NCI-H1436 treated with DMSO at 0.1 percent for 48 hours (cell line): ENCODE measurements at places on chromosomes 13 and 19.

DNA sequence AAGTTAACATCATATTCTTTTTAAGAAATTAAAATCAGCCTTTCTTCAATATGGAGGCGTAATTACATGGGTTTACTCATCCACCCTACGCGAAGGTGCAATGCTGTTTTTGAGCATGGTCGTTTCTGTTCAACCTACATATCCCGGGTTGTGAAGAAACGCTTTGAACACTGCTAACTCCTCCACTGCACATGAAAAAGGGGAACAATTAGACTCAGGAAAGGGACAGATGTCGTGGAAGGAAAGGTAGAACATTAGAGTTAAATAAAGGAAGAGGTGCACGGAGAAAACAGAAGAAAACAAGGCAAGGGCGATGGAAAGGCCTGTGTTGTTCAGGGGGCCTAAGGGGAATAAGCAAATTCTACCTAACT, 4.1 kb downstream of the ZIC5 start:
- no peak for DNase-seq

DNA sequence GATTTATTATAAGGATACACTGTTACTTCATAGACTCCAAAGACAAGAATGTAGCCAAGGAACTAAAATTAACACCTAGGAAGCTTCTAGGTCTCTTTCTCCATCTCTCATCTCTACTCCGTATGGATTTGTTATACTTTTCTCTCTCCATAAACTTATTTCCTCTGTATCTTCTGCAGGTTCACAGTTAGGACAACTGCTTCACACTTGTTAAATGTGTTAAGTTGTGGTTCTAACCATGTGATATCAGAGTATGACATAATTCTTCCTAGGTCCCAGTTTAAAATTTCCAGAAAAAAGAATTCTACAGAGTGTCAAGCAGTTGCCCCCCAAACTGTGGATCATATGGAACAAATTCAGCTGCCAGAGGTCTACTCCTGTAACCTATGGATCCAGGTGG, 42.3 kb upstream of the GTF2F2 start:
- DNase-seq = no peak

DNA sequence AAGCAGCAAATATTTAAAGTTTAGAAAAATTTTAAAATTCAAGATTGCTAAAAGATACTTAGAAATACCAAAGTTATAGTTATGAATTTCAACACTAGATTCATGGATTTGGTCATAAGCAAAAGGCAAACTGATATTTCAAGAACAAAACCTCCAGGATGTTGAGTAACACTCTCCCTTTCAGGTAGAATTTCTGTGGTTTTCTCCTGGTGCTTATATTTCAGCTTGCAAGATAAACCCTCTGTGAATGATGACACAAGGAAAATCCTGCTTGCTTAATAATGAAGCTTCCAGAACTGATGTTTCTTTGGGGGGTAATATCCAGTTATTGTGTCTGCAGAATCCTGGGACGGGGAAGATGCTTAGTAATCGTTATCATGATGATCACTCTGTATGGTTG, 320.3 kb upstream of the EDNRB start:
- no peak for DNase-seq

GRCh38 chr19:51695702-51696315, 2.7 kb downstream of the SPACA6 start:
- DNase-seq = no peak

DNA sequence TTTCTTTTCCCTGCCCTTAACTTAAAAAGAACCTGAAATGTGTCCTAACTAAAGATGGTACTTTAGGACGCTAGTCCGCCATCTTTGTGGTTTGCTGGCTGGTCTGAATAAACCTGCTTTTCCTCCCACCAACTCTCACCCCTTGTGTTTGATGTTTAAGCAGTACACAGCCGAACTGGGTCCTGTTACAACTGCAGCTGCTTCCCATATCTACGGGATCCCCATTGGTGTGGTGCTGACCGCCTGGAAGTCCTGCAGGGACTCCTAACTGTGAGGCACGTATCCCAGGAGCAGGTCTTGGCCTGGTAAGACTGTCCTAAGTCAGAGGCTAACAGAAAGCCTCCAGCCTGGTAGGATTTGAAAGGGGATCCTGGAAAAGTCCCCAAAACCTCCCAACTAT, 40.9 kb upstream of the VSTM2B start:
- no peak for DNase-seq

- no peak for DNase-seq
These were observed 26.8 kb downstream of the RASA3 start for GRCh38 chr13:114105521-114106225.
